ENCODE measurements at places on chromosomes 5 and 9.

DNA sequence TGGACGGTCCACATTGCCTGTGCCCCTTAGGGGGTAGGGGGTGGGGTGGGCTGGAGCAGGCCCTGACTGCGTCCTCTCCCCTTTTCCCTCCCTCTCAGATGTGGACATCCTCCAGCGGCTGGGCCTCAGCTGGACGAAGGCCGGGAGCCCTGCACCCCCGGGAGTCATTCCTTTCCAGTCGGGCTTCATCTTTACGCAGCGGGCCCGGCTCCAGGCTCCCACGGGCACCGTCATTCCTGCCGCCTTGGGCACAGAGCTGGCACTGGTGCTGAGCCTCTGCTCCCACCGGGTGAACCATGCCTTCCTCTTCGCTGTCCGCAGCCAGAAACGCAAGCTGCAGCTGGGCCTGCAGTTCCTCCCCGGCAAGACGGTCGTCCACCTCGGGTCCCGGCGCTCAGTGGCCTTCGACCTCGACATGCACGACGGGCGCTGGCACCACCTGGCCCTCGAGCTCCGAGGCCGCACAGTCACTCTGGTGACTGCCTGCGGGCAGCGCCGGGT, 12.3 kb downstream of the COL27A1 start:
- DNase-seq: no peak

DNA sequence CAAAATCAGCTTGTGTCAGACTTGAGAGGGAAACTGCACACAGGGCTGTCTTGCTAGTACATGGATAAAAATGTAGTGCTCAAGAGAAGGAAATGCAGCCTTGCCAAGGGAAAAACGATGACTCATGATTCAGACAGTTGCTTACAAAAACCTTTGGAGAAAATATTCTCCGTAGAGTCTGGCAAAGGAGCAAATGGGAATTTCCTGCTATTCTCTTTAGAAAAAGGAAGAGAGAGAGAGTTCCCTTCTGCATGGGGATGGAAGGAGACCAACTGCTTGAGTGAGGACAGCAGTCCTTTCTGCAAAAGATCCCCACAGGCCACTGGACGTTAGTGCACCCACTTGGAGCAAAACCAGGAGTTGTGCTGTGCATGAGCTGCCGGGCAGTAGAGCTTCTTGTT, 7.6 kb downstream of the IFNB1 start:
- no peak for DNase-seq

DNA sequence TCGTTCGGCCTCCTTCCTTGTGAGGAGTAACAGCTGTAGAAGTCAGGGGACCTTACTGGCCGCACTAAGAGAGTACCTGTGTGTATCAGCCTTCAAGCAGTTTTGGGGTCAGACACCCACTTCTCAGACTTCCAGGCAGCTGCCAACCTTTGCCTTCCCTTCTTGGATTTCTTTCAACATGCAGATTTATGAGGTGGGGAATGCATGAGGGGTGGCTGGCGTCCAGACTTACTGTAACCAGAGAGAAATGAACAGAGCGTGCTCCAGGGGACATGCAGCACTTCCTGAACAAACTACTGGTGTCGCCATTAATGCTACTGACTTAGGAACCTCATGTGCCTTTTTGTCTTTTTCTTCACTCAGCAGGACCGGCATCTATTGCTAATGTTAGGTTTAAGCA, 46.7 kb downstream of the INSYN2B start:
- DNase-seq: no peak

GRCh38 chr5:174078416-174078815, 32.9 kb downstream of the NSG2 start:
- DNase-seq: no peak

GRCh38 chr9:132144708-132145365, 17.0 kb upstream of the NTNG2 start:
- DNase-seq: no peak

- no peak for DNase-seq
Measured at GRCh38 chr9:72932619-72933018, 20.2 kb downstream of the ALDH1A1 start.

DNA sequence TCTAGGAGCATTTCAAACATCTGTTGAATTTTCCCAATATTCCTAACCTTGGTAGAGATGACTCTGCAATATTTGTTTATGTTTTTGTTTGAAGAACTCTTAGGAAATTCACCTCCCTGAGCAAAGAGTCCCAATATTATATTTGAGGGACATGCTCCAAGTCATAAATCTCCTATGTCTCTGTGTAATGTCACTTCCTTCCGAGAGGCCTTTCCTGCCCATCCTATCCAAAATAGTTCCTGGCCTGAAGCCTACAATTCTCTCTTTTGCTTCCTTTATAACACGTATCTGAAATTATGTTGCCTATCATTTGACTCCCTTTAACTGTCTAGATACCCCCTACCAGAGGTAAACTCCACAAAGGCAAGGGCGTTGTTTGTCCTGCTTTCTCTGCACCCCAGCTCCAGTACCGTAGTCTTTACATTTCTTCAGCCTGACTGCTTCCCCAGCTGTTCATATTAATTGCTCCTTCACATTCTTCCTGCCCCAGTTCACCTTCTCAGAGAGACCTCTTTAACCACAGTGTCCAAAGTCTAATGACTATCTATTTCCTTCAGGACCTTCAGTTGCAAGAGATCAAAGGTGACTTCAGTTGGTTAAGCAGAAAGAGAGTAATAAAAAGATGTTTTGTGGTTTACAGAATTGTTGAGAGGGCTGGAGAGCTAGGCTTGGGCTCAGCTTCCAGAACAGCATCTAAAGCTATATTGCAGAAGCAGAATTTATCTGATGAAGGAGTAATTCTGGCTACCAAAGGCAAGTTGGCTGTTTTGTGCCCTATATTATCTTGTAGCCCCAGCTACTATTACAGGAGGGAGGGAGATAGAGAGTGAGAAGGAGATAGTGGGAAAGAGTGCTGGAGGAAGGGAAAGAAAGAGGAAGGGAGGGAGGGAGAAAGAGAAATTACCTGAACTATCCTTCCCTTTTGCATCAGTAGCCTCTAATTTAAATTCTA, 109.3 kb upstream of the TMEM161B start:
- no peak for DNase-seq

- DNase-seq: peak; percentile 4
Measured at GRCh38 chr9:116572095-116572748, 114.9 kb upstream of the TRIM32 start.

DNA sequence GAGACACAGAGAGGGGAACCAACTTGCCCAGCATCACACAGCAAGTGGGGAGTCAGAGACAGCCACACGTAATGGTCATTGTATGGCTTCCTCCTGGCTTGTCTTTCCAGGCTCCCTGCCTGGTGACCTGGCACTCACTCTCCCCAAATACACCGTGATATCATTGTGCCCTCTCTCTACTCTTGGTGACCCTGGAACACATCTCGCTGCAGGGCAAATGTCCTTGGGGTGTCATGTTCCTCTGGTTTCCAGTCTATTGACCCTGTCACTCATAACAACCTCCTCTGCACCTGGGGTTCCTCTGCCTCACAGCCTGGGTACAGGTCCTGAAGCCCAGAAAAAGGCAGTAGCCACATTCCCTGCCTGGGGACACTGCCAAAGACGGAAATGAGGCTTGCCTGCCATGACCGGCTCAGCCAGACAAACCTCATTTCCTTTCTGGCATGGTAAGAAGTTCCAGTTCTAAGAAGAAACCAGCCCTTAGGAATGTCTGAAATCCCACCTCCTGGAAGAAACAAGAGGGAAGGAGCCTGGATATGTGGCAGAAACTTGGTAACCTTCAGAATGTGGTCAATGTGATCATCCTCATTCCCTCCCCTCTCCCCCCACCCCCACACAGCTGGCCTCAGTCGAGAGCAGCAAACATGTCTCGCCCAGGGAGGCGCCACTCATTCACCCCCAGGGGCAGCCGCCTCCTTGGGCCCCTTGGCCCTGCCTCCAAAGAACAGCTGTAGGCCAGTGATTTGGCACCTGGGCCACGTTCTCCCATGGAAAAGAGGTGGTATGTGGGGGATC, 30.6 kb upstream of the SMU1 start:
- no peak for DNase-seq

- no peak for DNase-seq
Measured at GRCh38 chr5:21784487-21784886, 1068.7 kb downstream of the CDH12 start.
